ENCODE measurements at places on chromosomes 16 and 17.

DNA sequence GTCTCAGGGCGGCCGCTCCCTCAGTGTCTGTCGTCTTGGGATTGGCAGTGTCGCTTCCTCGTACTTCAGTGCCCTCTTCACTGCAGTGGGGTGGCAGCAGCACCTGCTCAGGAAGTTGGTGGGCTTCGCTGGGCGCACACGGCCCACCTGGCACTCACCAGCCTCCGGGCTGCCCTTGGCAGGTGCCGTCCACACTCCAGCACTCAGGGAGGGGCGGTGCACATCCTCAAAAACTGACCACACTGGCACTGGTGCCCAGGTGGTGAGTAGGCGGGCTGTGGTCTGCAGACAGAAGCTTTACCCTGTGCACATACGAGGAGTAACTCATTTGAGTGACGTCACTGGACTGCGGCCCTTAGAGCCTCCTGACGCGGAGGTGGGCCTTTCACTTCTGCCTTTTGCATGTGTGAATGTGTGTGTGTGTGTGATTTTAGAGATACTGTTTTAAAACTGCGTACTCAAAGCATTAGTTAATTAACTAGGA is 94.6 kb downstream of the BANP start:
- no peak for DNase-seq

- DNase-seq = no peak
Observed at GRCh38 chr17:6830383-6830986, 1.0 kb downstream of the TEKT1 start.

DNA sequence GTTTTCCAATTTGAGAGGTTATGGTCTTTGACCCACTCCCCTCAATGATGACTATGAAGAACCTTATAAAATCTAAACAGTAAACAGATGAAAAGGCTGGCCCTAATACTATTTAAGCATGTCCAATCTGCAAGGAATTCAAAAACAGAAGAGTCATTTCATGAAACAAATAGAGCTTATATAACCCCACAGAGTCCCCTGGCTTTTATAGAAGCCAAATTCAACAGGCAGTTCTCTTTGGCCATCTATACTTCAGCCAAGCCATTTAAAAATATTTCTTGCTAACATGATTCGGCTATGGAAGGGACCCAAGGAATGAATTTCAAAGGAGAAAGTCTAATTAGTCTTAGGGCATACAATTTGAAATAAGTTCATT is 43.4 kb downstream of the SPOP start:
- no peak for DNase-seq

GRCh38 chr17:82839617-82840292 is at the start of gene ZNF750:
Gene ZNF750, minus strand, starts transcription at chr17:82840022. Its CDS starts 7,568 bp downstream, at chr17:82832454.
- no peak for DNase-seq

DNA sequence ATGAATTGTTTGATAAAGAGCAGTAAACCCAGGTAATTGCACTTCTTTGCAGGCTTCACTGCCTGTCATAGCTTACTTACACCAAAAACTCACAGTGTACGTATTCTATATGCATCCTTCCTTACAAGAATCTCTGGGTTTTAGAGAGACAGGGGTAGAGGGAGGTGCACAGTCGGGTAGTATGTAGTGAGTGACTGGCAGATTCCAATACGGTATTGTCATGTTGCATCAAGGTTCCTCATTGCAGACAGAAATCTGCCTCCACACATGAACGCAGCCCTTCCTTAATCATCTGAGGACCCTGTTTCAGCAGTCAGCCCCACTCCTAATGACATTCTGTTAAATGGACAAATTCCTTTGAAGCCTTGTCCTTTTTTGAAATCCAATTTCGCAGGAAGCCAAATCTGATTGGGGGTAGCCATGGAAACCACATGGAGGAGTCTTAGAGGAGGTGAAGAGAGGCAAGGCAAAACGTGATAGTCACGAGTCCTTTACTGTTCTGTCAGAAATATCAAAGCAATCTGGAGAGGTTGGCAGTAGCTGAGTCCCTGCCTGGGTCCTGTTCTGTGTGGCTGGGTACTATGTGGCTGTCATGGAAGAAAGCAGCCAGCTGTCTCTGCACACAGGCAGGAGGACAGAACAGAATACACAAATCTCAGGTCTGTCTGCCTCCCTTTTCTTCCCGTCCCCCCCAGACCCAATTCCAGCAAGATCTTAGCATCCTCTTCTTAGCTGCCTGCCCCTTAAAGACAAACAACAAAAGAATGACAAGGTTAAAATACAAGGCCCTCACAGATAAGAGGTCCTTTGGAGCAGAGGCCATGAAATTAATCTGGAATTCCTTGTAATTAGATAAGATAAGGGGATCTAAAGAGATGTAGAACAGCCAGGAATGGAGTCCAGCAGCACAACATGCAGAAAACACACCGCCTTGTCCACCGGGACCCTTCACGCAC is 3.1 kb upstream of the SKAP1 start:
- DNase-seq = no peak

DNA sequence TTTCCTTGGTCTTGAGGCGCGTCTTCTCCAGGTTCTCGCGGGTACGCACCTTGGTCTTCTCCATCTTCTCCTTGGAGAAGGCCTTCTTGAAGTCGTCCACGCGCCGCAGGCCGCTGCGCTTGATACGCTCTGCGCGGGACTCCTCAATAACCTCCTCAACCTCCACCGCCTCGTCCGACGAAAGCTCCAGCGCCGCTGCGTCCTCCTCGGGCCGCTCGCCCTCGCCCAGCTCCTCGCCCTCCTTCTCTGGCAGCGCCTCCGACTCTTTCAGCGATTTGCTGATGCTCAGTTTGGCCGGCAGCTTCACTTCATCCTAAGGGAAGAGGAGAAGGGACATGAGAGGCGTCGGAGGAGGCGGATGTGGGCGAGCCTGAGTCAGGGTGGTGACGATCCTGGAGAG is 16.8 kb upstream of the STAT3 start:
- DNase-seq = no peak

DNA sequence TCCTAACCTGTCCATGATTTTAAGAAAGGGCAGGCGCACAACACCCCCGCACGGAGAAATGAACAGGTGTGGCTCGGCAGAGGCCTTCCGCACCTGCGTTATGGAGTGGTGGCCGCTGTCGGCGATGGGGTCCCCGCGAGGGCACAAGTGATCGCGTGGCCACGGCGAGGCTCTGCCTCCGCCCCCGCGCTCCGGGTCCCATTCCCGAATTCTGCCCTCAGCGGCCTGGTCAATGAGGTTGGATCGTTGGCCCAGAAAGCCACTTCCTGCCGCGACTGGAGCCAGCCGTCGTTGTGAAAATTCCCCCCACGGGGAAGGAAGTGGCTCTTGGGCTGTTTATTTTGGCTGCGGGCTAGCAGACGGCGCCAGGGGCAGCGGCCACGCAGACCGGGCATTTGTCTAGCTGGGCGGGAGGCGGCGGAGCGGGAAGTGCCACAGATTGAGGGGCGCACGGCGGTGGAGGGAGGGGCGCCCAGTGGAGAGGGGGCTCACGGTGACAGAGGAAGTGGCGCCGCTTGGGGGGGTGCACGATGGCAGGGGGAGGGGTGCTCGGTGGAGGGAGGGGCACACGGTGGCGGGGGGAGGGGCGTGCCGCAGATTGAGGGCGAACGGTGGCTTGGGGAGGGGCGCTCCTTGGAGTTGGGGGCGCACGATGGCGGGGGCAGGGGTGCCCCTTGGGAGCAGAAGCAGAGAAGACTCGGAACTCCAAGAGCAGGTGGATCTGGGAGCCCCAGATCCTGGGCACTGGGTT is 25.0 kb downstream of the MRC2 start:
- DNase-seq = peak; percentile 85

DNA sequence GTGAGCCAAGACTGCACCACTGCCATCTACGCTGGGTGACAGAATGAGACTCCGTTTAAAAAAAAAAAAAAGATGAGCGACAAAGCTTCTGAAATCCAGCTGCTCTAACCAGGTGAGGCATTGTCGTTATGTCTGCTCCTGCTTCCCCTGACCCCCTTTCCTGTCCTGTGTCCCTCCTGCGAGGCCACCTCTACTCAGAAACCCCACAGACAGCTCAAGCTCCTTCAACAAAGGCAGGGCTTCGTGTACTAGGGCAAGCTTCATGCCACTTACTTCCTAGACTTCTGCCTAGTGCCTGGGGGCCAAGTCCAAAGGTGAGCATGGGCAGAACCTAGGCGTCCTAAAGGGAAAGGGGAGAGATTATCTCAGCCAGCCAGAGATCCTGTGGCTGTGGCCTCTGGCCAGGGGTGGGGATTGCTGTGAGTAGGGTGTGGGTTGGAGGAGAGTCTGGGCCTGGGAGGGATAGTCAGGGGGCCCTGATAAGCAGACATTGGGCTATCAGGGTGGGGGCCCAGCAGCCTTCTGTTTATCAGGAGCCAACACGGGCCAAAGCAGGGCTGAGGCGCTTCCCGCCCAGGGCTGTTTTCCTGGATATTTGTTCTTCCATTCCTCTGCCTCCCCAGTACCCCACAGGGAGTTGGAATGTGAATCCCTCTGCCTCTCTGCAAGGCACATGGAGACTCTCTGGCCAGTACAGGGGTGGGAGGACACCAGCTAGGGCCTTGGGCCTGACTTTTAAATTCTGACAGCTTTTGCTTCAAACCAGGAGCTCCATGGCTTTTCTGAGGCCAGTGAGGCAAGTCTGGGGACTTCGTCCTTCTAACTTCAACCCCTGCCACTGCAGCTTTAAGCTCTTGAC is 10.4 kb downstream of the ERAL1 start:
- no peak for DNase-seq

DNA sequence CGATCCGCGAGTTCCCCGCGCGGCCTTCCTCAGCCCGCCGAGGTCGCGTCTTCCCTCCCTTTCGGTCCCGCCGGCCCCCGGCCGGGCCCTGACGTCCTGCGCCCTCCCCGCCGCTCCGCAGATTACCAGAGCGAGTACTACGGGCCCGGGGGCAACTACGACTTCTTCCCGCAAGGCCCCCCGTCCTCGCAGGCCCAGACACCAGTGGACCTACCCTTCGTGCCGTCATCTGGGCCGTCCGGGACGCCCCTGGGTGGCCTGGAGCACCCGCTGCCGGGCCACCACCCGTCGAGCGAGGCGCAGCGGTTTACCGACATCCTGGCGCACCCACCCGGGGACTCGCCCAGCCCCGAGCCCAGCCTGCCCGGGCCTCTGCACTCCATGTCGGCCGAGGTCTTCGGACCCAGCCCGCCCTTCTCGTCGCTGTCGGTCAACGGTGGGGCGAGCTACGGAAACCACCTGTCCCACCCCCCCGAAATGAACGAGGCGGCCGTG is 5.4 kb downstream of the LHX1 start:
- peak; percentile 65 for DNase-seq

DNA sequence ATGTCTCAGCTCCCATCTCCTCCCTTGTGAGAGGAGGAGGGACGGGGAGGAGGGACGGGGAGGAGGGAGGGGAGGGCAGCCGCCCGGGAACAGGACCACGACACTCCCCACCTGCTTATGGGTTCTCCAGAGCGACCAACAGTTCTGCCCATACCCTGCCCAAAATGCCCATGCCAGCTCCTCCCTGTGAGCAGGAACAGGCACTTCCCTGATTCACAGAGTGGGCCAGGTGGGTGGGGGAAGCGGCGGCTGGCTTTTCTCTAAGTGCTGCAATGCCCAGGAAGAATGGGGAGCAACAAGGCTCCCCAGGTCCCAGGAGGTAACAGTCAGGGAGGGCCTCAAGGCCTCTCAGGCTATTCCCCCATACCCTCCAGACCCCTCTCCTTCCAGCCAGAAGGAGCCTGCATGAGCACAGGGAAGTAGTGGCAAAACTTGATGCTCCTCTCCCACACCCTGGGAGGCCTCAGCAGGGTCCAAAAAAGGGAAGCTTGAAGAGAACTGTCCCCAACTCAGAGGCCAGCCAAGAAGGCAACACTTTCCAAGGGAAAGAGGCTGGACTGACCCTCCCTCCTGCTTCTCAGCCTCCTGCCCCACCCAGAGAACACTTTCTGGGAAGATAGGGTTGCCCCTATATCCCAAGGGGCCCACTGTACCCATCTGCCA is 53.8 kb downstream of the MYO18A start:
- no peak for DNase-seq

GRCh38 chr17:29958947-29959657 is 17.7 kb downstream of the EFCAB5 start:
- no peak for DNase-seq

DNA sequence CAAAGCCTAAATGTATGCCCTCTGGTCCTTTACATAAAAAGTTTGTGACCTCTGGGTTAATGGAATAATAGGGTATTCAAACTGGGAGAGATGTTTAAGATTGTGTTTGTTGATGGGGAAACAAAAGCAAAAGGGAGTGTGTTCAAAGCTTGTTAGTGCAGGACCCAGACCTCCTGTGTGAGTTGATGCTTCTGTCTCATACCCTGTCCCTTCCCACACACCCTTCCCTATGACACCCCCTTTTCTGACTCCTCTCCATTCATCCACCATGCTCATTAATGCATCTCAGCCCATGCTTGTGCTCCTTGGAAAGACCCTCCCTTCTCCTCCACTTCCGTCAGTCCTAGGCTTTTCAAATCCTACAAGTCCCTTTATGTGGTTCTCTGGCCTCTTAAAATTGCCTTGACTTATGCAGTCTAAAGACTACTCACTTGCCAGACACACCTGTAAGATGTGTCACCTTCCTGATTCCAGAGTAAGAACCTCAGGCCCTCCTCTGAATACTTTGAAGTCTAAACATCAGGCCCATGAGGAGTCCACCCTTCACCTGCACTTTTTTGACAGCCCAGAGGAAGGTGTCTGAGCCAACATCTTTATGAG is 128.0 kb upstream of the CACNG5 start:
- DNase-seq = no peak
